ENCODE measurements at places on chromosomes 13 and 19. TPM values are rescaled to one million over a fixed set of nuclear protein-coding genes. Genes with fewer than 3 reads are reported as not detected.
A peak's percentile ranks its signal among the peaks of the same experiment; 100 is the strongest.

Gene PPP1R12C
- polyA plus RNA-seq, result 104 TPM

Gene DZIP1
- 59.1 TPM for polyA plus RNA-seq

Gene RPL18
- 1,300 TPM for polyA plus RNA-seq

Gene TIMM29
- polyA plus RNA-seq, result 33.3 TPM

Gene TEAD2
- 89.0 TPM for polyA plus RNA-seq

Gene CLEC4G
- not detected for polyA plus RNA-seq

Gene CIC
- polyA plus RNA-seq, result 59.3 TPM

DNA sequence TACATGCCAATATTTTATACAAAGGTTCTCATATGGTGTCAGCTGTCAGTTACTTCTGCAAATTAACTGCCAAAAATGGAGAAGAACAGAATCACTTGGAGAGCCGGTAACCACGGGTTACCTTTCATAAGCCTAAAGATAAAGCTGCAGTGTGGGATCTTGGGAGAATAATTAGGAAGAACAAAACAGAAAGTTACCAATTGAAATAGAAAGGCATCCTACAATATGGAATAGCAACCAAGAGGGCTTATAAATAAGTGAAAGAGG lies 74.2 kb downstream of the TSHZ3 start:
- DNase-seq, result no peak

GRCh38 chr13:82879921-82880320 lies 1002.4 kb downstream of the SLITRK1 start:
- DNase-seq, result no peak

DNA sequence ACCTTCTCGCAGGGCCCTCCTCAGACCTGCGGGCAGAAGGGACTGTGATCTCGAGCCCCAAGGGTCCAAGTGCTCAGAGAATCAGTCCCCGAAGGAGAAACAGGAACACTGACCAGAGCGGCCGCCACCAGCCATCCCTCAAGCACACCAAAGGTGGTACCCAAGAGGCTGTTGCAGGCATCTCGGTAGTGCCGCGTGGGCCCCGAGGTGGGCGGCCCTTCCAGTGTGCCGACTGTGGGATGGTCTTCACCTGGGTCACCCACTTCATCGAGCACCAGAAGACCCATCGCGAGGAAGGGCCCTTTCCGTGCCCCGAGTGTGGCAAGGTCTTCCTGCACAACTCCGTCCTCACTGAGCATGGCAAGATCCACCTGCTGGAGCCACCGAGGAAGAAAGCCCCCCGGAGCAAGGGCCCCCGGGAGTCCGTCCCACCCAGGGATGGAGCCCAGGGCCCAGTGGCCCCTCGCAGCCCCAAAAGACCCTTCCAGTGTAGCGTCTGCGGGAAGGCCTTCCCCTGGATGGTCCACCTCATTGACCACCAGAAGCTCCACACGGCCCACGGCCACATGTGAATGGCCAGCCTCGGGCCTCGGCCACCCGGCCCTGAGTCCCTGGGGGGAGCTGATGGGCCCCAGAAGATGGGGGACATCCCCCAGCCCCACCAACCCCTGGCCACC lies 5.5 kb upstream of the ZNF135 start:
- DNase-seq, result no peak

DNA sequence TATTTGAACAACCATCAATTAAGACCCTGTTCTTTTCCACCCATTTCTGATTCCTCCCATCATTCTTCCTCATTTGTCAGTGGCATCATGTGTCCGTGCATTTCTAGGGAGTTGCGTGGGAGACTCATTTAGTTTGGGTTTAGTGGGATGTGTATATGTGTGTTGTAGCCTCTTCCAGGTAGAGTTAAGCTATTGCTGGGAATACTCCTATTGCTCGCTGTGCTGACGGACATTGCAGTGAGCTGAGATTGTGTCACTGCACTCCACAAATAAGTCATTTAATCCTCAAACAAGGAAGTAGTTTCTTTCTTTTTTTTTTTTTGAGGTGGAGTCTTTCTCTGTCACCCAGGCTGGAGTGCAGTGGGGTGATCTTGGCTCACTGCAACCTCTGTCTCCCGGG lies 42.2 kb upstream of the RCBTB2 start:
- no peak for DNase-seq

GRCh38 chr13:27956576-27957300 lies 12.4 kb downstream of the CDX2 start:
- no peak for DNase-seq

DNA sequence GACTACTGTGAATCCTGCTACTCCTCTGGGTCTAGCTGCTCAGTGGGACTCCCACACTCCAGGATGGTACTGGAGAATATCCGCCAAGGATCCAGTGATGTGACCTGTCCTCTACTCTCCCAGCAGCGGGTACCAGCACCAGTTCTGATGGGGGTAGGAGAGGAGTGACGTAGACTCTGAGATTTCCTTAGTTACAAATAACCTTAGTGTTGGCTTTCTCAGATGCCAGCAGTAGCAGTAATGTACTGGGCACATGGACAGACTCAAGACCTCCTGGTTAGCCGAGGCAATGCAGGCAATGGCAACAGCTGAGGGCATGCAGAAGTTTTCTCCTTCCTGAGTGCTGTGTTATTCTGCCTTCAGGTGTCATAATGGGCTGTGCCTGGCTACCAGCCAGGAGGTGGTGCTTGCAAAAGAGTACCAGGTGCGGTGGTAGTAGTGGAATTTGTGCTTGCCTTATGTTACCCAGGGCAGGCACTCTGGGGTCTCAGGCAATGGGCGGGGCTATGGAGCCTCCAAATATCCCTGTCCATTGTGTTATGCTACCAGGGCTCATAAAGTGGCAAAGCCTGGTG lies 105.3 kb upstream of the KLF5 start:
- DNase-seq, result no peak

DNA sequence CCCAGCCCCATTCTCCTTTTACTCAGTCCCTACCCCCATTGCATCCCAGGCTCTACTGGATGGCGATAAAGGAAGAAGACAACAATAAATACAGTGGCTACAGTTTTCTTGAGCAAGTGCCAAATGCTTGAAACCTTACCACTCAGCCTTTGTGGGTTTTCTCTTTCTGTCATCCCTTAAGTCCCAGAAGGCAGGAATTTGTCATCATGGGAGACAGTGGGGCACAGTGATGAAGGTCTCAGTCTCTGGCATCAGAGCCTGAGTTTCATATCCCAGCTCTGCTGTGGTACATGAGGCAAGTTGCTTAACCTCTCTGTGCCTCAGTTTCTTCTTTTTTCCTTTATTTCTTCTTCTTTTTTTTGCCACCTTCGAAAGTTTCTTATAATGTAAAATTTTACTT lies 5.1 kb upstream of the COMP start:
- no peak for DNase-seq

- DNase-seq, result no peak
Measured at GRCh38 chr13:50722440-50723125, 120.9 kb downstream of the DLEU7 start.

DNA sequence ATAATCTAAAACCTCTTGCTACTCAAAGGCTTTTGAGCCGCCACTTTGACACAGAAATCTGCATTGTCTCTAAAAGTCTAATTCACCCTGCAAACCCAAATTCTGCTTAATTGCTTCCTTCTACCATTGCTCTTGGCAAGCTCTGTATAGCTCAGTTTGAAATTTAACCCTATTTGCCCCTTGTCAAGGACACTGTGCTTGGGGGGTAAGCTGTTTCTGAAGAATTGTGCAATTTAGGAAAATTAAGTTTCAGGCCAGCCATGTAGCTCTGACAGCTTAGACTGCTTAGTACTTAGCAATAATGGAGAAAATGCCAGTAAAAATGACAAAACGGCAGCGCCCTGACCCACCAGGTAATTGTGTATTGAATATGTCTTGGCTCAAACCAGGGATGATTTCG lies 282.2 kb downstream of the OLFM4 start:
- DNase-seq, result no peak

GRCh38 chr19:18204394-18205199 lies 755 bp upstream of the RAB3A start:
- DNase-seq, result peak; percentile 90

DNA sequence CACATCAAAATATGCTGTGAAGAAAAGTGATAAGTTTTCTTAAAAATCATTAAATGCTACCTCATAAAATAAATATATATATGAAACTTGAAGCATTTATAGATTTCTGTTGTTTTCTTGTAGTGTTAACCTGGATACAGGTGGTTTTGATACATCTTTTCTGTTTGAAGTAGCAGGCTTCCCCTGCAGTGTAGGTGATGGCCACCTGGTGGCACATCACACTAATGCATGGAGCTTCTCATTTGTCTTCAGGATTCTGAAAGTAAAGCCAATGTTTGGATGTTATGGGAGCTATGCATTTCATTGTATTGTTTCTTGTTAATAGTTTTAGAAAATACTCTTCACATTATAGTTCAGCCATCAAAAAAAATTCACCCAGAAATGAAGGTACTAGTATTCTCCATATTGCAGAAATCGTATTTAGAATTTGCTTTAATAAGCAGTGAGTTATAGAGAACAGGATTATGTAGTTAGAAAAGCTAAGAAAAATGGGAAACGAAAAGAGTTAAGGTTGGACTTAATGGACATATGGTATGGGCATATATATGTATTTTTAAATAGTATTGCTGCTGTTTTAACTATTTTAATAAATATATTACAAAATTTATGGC lies 18.7 kb downstream of the GPR180 start:
- no peak for DNase-seq

DNA sequence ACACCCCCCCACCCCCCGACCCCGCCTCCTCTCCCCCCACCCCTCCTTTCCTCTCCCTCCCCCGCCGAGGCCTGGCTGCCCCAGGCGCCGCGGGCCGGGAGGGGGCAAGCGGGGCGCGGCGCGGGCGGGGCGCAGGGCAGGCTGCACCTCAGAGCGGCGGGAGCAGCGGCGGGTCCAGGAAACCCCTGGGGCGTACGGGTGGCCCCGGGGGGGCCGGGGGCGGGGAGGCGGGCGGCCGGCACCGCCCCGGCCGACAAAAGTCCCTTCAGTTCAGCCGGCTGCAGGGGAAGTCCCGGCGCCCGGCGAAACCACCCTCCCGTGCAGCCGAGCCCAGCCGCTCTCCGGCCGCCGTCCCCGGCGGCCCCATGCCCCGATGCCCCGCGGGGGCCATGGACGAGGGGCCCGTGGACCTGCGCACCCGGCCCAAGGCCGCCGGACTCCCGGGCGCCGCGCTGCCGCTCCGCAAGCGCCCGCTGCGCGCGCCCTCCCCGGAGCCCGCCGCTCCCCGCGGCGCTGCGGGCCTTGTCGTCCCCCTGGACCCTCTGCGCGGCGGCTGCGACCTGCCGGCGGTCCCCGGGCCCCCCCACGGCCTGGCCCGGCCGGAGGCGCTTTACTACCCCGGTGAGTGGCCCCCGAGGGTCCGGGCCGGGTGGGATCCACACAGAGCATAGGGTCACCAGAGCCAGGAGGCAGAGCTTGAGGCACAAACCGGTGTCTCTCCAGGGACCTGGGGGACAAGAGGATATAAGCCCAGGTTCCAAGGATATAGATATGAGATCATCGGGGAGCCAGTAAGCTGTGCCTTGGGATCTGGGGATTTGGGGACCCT lies at the start of gene BCL3:
BCL3 (plus strand) TSS at position 283 of the 829 bp plus-strand sequence; CDS start at position 366, 83 bp downstream.
- no peak for DNase-seq

- no peak for DNase-seq
Measured at GRCh38 chr19:4521170-4521887, 3.0 kb upstream of the PLIN4 start.

DNA sequence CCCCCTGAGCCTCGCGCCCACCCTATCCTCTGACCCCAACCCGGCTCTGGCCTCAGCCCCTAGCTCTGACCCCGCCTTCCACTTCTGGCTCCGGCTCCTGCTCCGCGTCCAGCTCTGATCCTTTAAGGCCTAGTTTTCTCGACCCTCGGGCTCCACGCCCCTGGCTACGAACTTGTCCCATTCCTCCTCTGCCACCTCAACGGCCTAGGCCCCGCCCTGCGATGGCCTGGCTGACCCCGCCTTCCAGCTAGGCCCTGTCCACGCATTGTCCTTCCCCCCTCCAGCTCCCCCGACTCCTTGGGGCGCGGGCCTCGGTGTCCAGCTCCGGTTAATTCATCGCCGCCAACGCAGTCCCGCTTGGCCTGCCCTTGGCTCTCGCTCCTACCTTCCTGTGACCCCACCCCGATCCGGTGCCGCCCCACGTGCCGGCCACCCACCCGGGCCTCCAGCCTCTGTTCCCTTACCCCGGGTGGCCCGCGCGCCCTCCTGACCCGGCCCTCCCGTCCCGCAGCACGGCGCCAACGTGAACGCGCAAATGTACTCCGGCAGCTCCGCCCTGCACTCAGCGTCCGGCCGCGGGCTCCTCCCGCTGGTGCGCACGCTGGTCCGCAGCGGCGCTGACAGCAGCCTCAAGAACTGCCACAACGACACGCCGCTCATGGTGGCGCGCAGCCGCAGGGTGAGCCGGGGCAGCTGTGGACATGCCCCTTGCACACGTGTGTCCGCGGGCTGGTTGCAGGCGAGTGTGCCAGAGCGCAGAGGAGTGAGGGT lies 9.4 kb downstream of the BCL3 start:
- no peak for DNase-seq

DNA sequence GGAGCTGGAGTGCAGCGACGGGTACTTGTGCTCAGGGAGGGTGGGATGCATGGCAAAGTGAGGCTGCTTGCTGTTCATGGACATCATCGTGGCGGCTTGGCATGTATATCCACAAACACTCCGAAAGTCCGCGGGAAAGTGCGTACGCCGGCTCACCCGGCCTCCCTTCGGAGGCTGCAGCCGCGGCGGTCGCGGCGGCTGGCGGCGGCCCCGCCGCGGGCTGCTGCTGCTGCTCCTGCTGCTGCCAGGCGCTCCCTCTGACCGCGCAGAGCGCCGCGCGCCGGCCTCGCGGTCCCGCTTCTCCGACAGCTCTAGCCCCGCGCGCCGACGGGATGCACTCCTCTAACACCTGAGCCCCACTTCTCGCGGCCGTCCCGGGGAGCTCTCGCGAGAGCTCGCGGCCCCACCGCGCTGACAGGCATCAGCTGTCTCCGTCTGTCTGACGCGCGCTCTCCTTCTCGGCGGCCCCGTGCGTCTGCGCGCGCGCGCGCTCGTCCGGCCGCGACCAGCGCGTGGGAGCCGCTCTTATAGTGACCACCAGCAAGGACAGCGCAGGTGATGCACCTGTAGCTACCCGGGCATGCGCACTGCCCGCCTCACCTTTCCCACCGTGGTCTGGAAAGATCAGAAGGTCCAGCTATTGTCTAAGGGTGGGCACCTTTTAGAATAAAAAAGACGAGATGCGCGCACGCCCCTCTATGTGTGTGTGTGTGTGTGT lies at the start of gene POU4F1:
POU4F1 (minus strand) TSS at position 313 of the 718 bp plus-strand sequence; CDS start at position 87, 226 bp downstream.
- peak; percentile 57 for DNase-seq

GRCh38 chr13:42000846-42001245 lies 39.9 kb upstream of the VWA8 start:
- no peak for DNase-seq

- DNase-seq, result no peak
Measured at GRCh38 chr13:74931698-74932433, 550.1 kb downstream of the TBC1D4 start.

GRCh38 chr19:16355293-16356043 lies 30.8 kb downstream of the KLF2 start:
- DNase-seq, result no peak

DNA sequence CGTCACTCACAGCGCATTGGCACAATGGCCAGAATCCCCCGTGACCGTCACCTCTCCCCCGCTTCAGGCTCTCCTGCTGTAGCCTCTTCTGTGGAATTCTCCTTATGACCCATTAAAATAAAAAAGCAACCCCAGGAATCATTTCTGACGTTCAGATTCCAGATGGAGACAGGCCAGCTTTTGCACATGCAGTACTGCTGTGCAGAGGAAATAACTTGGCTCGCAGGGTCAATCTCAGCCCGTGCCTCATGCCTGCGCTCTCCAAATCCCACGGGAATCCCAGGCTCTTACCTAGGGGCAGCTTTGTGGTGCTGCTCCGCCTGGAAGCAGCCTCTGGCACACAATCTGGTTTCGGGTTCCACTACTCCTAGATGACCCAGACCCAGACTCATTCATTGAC lies 32.7 kb upstream of the SOX1 start:
- DNase-seq, result no peak

- no peak for DNase-seq
Measured at GRCh38 chr13:97429681-97430081, 4.3 kb upstream of the RAP2A start.

GRCh38 chr13:80340651-80341100 lies 250 bp downstream of the SPRY2 start:
- peak; percentile 53 for DNase-seq
